Erythroblast (primary cell): ENCODE measurements at places on chromosomes 5 and 9.
A peak's percentile ranks its signal among the peaks of the same experiment; 100 is the strongest.

DNA sequence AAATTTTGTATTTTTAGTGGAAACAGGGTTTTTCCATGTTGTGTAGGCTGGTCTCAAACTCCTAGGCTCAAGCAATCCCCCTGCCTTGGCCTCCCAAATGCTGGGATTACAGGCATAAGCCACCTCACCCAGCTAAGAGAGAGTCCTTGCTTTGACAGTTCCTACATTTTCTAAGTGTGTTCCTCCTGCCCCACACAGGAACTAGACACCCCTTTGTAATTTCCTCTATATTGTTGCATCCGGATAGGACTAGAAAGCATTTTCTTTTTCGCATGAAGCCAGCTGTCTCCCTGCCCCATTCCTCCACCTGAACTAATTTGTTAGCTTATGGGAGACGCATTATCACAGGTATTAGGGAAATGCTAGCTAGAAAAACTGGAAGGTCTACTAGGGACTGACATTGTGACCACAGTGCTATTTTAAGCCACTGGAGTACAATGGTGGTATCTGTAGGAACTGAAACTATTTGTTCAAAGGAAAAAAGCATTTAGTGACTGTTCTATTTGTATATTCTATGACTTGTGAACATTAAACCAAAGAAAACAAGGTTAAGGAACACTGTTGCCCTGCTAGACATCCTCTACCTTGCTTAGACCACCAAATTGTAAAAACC lies 214.1 kb downstream of the SMARCA2 start:
- no peak for DNase-seq

DNA sequence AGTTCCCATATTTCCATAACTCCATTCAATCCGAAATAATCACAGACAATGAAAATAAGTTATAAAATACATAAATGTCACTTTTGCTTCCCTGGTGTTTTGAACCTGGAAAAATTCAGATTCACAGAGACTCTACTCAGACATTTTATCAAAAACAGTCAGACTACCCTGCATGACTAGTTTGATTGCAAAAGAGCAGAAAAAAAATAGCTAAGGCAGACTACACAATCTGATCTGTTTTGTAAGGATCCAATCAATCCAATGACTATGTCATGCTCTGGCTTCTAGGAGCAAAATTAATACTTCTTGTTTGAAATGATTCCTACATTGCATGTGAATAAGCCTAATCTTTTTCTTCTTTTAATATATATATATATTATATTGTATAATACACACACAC lies 1262.6 kb downstream of the EFNA5 start:
- DNase-seq: no peak

- DNase-seq: no peak
Measured at GRCh38 chr9:88583901-88584596, 49.1 kb downstream of the NXNL2 start.

GRCh38 chr5:111685969-111686368 lies 71.0 kb downstream of the NREP start:
- DNase-seq: no peak

DNA sequence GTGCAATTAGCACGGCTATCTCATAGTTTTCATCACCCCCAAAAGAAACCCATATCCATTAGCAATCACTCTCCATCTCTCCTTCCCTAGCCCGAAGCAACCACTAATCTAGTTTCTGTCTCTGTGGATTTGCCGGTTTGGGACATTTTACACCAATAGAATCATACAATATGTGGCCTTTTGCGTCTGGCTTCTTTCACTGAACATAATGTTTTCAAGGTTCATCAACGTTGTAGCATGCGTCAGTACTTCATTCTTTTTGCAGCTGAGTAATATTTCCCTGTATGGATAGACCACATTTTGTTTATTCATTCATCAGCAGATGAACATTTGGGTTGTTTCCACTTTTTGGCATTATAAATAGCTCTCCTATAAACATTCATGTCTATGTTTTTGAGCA lies 75.4 kb upstream of the TBC1D2 start:
- no peak for DNase-seq

DNA sequence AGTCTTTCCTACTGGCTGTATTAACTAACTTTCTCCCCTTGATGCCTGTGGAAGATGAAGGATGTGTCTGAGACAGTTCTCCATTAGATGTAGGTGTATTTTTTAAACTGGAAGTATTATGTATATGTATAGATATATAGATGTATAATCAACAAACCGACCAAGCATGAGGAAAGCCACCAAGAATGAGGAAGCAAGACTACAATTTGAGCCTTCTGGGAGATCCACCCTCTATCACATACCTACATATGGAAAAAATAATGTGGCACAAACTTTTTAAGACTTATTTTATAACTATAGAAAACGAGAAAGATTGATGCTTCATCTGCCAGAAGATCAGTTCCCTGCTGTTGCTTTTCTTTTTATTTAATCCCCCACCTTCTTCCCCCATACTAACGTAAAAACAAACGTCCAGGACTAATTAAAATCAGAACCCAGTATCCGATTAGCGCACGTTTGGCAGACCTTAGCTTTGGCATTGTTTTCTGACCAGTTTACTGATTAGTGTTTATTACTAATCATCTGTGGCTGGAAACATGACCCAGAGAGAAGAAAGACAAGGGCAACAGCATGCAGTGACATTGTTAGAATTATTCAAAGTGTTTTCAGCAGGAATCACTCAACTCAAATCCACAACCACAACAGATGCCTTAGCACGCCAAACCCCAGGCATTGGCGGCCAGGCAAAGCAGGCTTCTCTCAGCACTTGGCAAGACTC lies 490.2 kb downstream of the EBF1 start:
- no peak for DNase-seq

DNA sequence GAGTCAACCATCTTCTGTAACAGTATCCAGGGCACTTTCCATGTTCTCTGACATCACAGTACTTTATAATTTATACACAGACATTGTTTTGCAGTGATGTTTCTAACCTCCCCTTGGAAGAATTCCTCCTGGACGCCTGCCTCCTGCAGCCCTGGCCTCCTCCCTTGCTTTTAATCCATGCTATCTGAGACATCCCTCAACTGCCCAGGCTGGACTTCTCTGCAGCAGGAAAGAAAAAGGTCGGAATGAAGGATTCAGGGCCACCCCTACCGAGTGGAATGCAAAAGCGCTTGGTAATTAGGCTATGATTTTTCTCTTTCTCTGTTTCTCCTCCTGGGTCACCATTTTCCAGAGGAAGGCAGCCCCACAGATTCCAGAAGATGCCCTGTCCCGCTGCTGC lies 47.0 kb upstream of the SHC3 start:
- no peak for DNase-seq

DNA sequence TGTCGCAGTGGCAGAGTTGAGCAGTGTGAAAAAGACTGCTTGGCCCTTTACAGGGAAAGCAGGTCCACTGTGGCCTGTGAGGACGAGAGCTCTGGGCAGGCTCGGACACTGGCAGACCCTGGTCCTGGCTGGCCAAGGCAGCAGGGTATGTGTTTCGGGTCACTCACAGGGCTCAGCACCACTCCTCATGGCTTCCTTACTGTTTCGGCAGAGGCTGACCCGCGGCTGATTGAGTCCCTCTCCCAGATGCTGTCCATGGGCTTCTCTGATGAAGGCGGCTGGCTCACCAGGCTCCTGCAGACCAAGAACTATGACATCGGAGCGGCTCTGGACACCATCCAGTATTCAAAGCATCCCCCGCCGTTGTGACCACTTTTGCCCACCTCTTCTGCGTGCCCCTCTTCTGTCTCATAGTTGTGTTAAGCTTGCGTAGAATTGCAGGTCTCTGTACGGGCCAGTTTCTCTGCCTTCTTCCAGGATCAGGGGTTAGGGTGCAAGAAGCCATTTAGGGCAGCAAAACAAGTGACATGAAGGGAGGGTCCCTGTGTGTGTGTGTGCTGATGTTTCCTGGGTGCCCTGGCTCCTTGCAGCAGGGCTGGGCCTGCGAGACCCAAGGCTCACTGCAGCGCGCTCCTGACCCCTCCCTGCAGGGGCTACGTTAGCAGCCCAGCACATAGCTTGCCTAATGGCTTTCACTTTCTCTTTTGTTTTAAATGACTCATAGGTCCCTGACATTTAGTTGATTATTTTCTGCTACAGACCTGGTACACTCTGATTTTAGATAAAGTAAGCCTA lies 15.7 kb downstream of the SQSTM1 start:
- peak; percentile 52 for DNase-seq
